Fibroblast of lung (primary cell): ENCODE measurements at places on chromosomes 5 and 9.

DNA sequence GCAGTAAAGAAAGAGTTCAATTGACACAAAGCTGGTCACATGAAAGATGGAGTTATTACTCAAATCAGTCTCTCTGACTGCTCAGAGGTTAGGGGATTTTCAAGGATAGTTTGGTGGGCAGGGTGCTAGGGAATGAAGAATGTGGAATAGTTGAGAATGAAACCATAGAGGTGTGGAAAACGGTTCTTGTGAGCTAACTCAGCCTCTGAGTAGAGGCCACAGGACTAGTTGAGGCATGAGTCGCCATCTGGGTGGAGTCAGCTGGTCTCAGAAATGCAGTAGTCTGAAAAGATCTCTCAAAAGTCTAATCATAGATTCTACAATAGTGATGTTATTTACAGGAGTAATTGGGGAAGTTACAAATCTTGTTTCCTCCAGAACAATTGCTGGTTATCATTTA, 178.9 kb upstream of the SPEF2 start:
- no peak for DNase-seq

DNA sequence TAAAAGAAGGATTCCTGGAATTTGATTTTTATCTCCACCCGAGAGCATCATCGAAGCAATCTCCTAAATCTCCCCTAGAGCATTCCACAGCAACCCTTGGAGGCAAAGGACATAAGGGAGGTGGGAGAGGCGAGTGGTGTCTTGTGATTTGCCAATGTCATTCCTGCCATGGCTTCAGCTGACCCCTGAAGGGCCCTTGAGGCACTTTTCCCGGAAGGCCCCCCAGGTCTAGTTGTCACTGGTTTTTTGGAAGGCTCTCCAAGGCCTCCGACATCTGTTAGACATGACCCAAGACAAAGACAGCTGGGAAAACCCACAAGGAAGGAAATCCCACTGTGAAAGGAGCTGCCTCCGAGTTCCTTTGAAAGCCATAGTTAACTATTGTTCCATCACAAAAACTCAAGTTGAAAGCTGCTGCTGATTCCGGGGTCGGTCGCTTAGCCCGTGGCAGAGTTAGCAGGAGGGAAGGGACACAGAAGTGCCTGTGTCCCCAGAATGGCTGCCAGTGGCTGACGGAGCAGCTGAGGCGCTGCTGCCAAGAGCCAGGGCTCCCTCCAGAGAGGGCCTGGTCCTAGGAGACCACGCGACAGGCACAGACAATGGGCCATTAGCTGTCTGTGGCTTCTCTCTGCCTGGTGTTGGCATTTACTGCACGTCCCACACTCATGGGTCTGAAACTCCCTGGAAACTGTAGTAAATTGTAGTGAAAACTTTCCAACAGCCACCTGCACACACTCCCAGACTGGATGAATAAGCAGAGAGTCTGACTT, 24.4 kb upstream of the TRIO start:
- DNase-seq = no peak

DNA sequence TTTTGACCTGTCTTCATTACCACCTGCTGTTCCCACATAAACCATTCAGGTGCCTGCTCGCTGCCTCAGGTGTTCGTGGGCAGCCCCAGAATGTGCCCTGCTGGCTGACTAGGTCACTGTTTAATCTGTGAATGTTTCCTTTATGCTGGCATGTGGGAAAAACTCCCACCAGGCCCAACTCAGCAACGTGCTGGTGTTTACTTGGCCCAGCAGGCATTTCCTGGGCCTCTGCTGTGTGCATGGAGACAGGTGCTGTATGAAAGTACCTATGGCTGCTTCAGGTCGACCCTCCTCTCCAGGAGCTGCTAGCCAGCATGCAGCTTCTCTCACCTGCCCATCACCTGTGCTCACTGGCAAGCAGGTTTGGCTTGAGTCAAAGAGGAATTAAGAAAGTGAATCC, 65.8 kb downstream of the RAD23B start:
- no peak for DNase-seq

DNA sequence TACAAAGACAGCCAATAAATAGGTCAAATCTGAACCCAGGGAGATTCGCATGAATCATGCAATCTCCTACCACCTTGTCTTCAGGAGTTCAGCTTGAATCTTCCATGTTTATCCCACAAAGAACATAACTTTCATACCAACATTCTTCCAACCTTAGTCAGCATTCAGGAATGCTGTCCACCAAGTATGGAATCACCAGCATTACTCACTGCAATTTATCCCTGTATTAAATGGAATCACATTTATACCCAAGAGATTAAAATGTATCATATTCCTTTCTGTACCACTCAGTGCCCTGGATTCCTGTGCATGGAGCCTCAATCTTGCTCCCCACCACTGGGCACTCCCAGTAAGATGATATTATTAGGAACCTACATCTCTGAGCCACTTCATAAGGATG, 162.6 kb downstream of the GLIS3 start:
- peak; percentile 87 for DNase-seq

GRCh38 chr9:76734716-76735115, 29.5 kb upstream of the PCA3 start:
- no peak for DNase-seq

GRCh38 chr9:133803028-133803585, 65.0 kb upstream of the SARDH start:
- DNase-seq = no peak

DNA sequence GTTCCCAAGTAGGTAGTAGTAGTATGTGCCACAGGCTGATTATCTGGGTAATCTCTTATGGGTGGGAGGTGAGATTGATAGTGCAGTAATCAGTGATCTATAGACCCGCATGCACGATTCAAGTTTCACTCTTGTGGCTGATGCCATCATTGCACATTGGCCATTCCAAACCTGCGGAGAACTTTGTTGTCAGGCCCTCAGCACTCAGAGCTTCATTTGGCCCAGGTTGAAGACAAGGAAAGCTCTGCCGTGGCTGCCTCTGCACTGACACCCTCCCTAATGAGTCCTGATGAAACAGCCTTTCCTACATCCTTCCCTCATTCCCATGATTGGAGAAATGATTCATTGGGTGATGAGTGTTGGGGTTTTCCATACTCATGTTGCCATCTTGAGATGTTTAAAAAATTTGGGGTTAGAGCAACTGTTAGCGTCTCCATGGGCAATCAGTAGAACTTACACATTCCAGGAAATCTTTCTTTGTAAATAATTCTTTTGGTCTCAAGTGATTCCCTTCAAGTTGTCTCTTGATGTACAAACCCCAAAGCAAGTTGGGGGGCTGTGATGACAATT, 22.9 kb downstream of the PROP1 start:
- DNase-seq = no peak

GRCh38 chr5:146137967-146138403, 32.6 kb upstream of the PLAC8L1 start:
- peak; percentile 66 for DNase-seq

GRCh38 chr9:125913551-125913950, 166.4 kb downstream of the PBX3 start:
- no peak for DNase-seq

DNA sequence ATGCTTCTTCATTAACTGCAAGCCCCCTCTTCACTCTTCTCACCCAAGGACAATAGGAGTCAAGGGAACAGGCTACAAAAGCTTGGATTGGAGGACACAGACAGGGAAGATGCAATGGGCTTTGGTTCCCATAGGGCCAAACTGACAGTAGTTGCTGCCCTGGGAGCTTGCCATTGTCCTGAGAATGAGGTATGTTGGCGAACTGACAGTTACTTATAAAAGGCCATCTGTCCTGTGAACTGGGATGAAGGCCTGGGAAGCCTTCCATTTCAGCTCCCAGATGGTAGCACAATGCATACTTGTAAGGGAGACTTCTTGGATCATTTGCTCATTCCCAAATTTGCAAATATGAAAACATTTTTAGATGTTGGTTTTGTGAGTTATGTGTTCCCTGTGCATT, 88.9 kb downstream of the SNCAIP start:
- DNase-seq = no peak

DNA sequence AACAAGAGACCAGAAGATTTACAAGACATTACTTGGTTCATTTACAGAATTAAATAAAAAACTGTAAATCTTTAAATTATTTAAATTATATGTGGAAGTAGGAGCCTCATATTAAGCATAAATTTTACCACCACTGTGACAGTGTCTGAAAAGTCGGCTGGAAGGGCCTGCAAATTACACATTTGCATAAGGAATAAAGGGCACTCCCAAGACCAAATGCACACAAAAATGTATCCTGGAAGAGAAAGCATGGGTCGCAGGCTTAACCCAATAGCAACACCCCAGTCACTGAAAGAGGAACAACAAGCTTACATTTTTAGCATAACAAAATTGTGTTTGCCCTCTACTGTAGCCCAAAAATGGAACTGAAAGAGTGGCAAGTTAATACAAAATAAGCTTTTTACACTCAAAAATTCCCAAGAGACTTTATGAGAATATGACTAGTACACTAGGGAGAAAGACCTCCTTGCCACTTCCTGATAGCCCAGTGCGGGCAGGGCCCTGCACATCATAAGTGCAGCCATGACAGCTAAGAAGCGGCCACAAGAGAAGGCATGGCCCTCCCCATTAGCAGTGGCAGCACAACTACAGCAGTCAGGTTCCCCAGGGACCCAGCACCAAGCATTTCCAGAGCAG, 482.0 kb downstream of the DTWD2 start:
- DNase-seq = no peak

DNA sequence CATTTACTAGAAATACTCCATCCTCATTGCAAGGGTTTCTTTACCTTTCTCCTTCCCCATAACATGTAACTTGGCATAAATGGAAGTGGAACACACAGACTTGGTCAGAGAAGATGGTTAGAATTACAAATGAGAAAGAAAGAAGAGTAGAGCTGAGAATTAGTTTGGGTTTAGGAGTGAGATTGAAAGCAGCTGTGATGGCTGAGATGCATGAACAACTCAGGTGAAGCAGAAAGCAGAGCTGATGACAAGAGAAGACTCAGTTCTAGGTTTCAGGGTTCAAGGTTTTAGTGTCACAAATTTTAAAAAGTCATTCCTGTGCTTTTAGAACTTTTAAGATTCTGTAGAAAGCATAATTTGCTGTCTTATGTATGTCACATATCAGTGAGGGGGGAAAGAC, 54.0 kb downstream of the TMEM161B start:
- DNase-seq = no peak

DNA sequence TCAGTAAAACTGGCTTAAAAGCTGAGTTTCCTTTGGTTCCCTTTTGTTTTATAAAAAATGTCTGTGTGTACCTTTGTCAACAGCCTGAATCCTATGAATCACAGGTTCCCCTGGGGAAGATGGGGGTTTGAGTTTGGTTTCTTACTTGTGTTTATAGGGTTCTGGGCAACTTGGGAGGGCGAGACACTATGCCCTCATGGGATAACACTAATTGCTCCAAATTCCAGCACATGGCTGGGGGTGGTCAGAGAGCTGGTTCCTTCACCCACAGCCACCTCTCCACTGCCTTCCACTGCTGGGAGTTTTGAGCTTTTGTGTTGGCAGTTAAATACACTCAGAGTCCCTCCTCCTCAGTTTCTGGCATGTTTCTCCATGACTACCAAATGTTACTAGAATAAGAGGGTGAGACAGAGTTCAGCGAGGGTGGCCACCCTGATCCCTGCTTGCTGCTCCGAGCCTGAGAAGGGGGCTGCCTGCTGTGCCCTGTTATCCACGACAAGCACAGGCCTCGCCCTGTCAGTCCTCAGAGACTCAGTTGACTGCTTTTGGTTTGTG, 83.0 kb upstream of the EPB41L4B start:
- no peak for DNase-seq

DNA sequence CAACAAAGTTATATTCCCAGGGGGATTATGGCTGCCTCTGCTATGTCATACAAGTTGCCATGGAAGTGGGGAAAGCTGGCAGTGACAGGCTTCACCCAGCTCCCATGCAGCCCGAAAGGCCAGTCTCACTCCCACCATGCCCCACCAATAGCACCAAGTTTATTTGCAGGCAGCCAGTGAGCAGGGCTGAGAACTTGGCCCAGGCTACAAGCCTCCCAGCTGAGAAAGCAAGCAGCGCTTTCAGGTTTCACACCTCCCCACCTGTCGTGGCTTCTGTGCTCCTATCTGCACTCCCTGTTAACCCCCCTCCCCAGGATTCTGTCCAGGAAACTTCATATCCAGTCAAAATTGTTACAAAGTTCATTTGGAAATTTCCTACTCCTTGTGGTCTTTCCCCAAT, 155.0 kb downstream of the SAXO1 start:
- no peak for DNase-seq

DNA sequence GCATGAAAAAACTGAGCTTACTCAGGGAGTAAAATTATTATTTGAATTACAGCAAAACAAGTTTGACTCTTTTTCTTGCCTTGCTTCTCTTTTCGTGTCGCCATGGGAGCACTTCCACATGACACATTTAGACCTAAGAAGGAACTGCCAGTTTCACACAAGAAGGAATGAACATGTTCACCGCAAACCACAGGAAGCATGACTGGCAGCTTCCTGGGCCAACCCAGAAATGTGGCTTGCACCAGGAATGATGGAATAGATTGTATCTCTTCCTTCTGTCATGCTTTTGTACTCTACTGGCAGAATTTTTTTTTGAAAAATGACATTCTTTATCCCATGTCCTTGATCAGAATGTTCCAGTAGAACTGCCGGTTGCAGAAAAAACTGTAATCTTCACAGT, 32.9 kb upstream of the MAN2A1 start:
- DNase-seq = peak; percentile 96

DNA sequence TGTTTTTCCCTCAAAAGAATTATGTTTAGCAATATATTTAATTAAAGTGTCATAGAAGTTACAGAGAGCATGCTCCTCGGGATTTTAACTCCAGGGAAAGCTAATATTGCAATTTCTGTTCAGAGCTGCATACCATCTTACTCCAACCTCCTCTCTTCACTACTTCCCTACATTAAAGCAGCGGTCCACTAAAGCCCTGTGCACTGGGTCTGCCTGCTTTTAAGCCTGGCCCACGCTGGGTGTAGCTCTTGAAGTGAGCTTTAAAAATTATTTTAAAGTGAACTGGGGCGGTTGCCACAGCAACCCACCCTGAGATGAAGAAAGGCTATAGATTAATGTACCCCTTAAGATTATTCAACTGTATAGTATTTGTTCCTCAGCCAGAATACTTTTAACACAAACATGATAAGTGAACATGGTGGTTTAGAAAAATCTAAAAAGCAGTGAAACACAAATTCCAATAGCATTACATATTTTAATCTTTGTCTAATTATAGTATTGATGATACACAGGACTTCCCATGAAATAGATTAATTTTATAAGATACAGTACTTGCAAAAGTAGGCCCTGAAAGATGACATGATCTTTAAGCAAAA, 3.9 kb upstream of the MEF2C start:
- peak; percentile 15 for DNase-seq

GRCh38 chr9:104993291-104993963, 65.5 kb upstream of the ABCA1 start:
- peak; percentile 81 for DNase-seq

DNA sequence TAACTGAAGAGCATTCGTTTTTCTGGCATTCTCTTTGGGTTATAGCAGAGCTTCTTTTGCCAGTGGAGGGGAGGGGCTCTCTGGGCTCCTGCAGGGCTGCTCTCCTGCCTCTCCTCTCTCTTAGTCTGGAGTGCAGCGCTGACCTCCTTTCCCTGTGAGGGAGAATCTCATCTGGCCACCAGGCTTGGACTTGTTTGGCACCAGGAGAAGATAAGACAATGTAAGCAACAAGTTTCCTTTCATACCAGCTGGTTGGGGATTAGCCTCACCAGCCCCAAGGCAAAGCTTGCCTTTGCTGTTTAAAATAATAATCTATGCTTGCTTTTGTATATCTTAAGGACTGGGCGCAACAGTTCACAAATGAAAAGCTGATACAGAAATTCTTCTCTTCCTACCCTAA, 196.4 kb downstream of the TLE4 start:
- DNase-seq = no peak

GRCh38 chr9:132235894-132236661, 74.2 kb downstream of the NTNG2 start:
- peak; percentile 44 for DNase-seq
